Spleen (tissue), 13 donors: ENCODE measurements at places on chromosomes 2 and 18. TPM values are rescaled to one million over a fixed set of nuclear protein-coding genes. Genes with fewer than 3 reads are reported as not detected.

DNA sequence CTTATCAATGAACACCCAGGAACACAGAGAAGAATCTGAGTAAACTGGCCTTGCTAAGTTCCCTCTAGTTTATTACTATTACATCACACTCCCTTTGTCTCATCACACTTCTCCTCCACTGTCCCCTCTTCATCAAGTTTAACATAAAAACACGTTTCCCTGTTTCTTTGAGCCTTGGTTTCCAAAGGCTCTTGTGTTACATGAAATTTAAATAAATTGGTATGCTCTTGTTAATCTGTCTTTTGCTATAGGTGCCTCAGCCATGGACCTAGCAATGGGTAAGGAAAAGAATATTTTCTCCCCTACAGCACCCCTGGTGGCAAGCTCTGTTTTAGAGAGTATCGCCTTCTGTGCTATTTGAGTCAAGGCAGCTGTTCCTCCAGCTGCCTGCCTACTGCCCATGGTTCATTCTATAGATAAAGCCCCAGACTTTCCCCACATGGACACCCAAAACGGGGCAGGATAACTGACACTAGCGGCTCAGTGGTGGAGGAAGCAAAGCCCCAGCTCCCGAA lies 31.8 kb downstream of the TGIF1 start:
- no peak for DNase-seq
- no peaks in the 10 kb centered on the region for H3K27me3 ChIP-seq
- H3K4me3 ChIP-seq = no peak overlapping the region
- no peaks in the 10 kb centered on the region for H3K36me3 ChIP-seq

- DNase-seq = no peak
- no peak overlapping the region for H3K27ac ChIP-seq
- H3K4me1 ChIP-seq = no peaks in the 10 kb centered on the region
- no peaks in the 10 kb centered on the region for H3K36me3 ChIP-seq
- peaks cover 31% of the 10 kb centered on the region for H3K27me3 ChIP-seq
Measured at GRCh38 chr2:170830166-170830565, 13.5 kb downstream of the GAD1 start.

DNA sequence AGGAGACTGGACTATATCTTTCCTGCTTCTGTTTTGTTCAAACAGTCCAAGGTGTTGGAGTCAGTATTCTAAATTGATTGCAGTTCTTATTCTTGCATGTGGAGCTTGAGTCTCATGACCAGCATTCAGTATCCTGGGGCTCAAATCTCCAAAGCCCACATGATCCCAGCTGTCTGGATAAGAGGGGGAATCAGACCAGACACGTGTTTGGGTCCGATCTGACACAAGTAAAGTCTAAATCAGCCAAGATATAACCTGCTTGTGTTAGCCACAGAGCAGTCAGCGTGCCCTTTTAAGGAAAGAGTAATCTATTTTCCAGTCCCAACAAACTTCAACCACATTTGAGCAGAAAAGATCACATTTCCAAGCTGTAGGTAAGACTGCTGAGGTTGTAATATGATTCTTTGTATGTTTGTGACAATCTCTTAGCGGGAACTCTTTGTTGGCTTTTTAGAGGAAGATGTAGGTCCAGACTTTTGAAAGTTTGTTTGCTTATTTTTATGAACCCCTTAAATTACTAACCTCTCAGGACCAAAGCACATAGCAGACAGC lies 334.6 kb downstream of the SLC4A3 start:
- H3K4me1 ChIP-seq = no peaks in the 10 kb centered on the region
- no peaks in the 10 kb centered on the region for H3K27me3 ChIP-seq
- no peak overlapping the region for H3K4me3 ChIP-seq
- H3K36me3 ChIP-seq = no peaks in the 10 kb centered on the region

DNA sequence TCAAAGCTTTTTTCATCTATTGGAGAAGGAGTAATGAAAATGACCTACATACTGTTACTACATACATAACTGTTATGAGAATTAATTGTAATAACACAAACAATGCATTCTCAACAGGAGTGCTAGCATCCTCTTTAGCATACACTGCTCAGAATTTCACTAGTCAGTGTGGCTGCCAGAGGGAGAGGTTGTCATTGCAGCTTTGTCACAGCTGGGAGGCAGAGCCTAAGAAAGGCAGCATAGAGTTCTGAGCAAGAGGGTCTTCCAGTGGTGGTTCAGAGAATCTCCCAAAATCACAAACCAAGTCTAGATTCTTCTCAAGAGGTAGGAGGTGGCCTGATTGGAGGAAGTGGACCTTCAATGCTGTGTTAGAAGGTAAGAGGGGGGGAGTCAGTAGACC lies 286.7 kb upstream of the CYRIA start:
- no peaks in the 10 kb centered on the region for H3K27me3 ChIP-seq
- no peak overlapping the region for H3K4me3 ChIP-seq
- no peak for DNase-seq
- H3K4me1 ChIP-seq = no peaks in the 10 kb centered on the region
- H3K36me3 ChIP-seq = no peaks in the 10 kb centered on the region
- H3K27ac ChIP-seq = no peak overlapping the region

DNA sequence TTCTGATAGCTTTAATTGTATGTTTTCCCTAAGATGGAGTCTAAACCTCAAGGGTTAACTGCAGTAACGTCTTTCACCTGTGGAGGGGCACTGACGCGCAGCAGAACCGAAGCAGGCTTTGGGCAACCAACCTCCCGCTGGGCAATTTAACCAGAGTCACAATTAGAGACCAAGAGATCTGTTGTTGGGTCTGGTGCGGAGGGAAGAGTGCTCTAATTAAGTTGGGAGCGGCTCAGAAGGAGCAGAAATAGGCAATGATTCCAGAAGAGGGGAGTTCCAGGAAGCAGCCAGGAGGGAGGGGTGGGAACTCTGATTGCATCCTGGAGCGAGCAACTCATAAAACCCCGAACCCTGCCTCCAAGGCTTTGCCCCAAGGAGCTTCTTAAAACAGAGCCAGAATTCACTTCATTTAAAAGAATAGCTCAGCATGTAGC lies 245.8 kb downstream of the PAX3 start:
- no peak overlapping the region for H3K27ac ChIP-seq
- no peaks in the 10 kb centered on the region for H3K36me3 ChIP-seq
- H3K27me3 ChIP-seq = peaks cover 21% of the 10 kb centered on the region

GRCh38 chr18:49161627-49162026 lies 210.9 kb upstream of the SMAD7 start:
- no peaks in the 10 kb centered on the region for H3K36me3 ChIP-seq
- H3K27ac ChIP-seq = no peak overlapping the region
- H3K27me3 ChIP-seq = no peaks in the 10 kb centered on the region
- no peaks in the 10 kb centered on the region for H3K4me1 ChIP-seq

GRCh38 chr2:52113338-52113737 lies 1081.4 kb upstream of the NRXN1 start:
- H3K4me1 ChIP-seq = no peaks in the 10 kb centered on the region
- no peak for DNase-seq
- H3K27me3 ChIP-seq = no peaks in the 10 kb centered on the region
- no peak overlapping the region for H3K27ac ChIP-seq
- H3K36me3 ChIP-seq = no peaks in the 10 kb centered on the region

GRCh38 chr2:237732790-237733381 lies 65.7 kb upstream of the RBM44 start:
- H3K27me3 ChIP-seq = no peaks in the 10 kb centered on the region
- H3K4me1 ChIP-seq = peaks cover 48% of the 10 kb centered on the region
- H3K27ac ChIP-seq = peak overlapping the region; percentile 73
- no peak overlapping the region for H3K4me3 ChIP-seq
- no peaks in the 10 kb centered on the region for H3K36me3 ChIP-seq
- DNase-seq = no peak

DNA sequence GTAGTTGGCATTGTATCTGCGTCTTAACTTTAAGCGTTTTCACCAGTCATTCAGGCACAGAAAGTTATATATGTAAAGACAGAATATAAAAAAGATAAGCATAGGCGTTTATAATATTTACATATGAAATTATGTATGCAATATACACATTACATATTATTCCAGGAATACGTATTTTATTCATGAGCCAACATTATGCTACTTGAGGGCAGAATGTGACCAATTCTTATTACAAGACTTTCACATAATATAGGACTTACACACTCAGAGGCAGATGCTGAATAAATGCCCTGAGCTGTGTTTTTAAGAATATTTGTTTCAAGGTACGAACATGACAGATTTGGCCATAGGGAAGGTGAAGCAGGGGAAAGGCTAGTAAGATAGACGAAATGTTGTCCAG lies 874.7 kb downstream of the NRXN1 start:
- H3K36me3 ChIP-seq = no peaks in the 10 kb centered on the region
- DNase-seq = no peak
- no peaks in the 10 kb centered on the region for H3K4me1 ChIP-seq
- no peak overlapping the region for H3K27ac ChIP-seq
- H3K27me3 ChIP-seq = no peaks in the 10 kb centered on the region

GRCh38 chr18:9831036-9831722 lies 54.6 kb upstream of the TXNDC2 start:
- H3K4me1 ChIP-seq = peaks cover 29% of the 10 kb centered on the region
- H3K36me3 ChIP-seq = peaks cover 30% of the 10 kb centered on the region
- no peak overlapping the region for H3K4me3 ChIP-seq
- no peak overlapping the region for H3K27ac ChIP-seq

- no peaks in the 10 kb centered on the region for H3K36me3 ChIP-seq
- H3K4me1 ChIP-seq = no peaks in the 10 kb centered on the region
- DNase-seq = no peak
- H3K4me3 ChIP-seq = no peak overlapping the region
Measured at GRCh38 chr18:36758623-36759022, 70.2 kb downstream of the TPGS2 start.

GRCh38 chr2:8121826-8122513 lies 559.9 kb upstream of the ID2 start:
- no peaks in the 10 kb centered on the region for H3K4me1 ChIP-seq
- H3K27me3 ChIP-seq = no peaks in the 10 kb centered on the region
- no peak overlapping the region for H3K4me3 ChIP-seq
- no peak for DNase-seq

DNA sequence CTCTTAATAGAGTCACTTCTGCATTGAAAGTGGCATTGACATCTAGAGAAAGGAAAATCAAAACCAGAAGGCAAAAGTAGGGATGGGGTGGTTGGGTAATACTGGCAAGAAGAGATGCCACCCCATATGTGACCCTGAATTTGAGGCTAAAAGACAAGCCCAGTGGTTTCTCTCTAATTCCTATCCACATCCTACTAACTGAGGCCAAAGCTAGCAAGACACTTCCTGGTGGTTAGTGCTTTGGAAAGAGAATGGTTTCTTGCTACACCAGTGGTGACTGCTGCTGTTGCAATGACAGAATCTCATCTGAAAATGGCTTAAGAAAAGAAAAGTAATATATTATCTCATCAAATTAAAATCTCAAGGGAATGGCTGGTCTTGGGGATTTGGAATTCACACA lies 640.6 kb downstream of the EPHA4 start:
- no peak overlapping the region for H3K27ac ChIP-seq
- no peaks in the 10 kb centered on the region for H3K36me3 ChIP-seq
- H3K4me3 ChIP-seq = no peak overlapping the region
- no peaks in the 10 kb centered on the region for H3K4me1 ChIP-seq
- no peaks in the 10 kb centered on the region for H3K27me3 ChIP-seq

GRCh38 chr2:62874881-62875383 lies 169.4 kb downstream of the EHBP1 start:
- H3K4me3 ChIP-seq = no peak overlapping the region
- peak; percentile 59 for DNase-seq
- H3K27me3 ChIP-seq = no peaks in the 10 kb centered on the region
- H3K36me3 ChIP-seq = peaks cover 27% of the 10 kb centered on the region
- no peaks in the 10 kb centered on the region for H3K4me1 ChIP-seq
- no peak overlapping the region for H3K27ac ChIP-seq

DNA sequence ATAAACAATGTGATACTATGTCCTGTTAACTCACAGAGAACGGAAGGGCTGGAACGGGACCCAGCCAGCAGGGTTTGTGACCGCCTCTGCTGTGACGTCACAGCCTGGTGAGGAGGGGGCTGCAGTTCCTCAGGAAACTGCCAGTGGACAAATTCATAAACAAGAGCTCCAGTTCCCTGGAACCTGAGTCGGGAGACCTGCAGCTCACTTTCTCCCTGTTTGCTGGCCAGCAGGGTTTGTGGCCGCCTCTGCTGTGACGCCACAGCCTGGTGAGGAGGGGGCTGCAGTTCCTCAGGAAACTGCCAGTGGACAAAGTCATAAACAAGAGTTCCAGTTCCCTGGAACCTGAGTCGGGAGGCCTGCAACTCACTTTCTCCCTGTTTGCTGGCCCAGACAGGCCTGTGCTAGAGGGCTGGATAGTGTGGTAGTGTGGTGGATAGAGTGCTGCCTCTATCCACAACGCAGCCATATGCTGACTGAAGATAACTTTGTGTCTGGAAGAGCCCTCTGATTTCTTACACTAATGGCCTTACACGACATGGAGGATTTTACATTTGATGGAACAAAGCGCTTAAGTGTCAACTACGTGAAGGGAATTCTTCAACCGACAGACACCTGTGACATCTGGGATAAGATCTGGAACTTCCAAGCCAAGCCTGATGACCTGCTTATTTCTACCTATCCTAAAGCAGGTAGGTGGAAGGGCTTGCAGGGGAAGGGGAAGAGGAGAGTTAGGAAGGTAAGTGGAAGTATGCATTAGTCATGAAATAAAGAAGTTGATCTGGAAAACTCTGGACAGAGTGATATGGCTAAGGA lies at the start of gene SULT1C4:
SULT1C4 (plus strand) TSS at position 140 of the 816 bp plus-strand sequence; CDS start at position 524, 384 bp downstream.
- no peaks in the 10 kb centered on the region for H3K4me1 ChIP-seq
- no peaks in the 10 kb centered on the region for H3K36me3 ChIP-seq
- H3K4me3 ChIP-seq = peak within 1 kb of the TSS; percentile 6
- no peaks in the 10 kb centered on the region for H3K27me3 ChIP-seq
- peak; percentile 72 for DNase-seq
- no peak within 1 kb of the TSS for H3K27ac ChIP-seq

DNA sequence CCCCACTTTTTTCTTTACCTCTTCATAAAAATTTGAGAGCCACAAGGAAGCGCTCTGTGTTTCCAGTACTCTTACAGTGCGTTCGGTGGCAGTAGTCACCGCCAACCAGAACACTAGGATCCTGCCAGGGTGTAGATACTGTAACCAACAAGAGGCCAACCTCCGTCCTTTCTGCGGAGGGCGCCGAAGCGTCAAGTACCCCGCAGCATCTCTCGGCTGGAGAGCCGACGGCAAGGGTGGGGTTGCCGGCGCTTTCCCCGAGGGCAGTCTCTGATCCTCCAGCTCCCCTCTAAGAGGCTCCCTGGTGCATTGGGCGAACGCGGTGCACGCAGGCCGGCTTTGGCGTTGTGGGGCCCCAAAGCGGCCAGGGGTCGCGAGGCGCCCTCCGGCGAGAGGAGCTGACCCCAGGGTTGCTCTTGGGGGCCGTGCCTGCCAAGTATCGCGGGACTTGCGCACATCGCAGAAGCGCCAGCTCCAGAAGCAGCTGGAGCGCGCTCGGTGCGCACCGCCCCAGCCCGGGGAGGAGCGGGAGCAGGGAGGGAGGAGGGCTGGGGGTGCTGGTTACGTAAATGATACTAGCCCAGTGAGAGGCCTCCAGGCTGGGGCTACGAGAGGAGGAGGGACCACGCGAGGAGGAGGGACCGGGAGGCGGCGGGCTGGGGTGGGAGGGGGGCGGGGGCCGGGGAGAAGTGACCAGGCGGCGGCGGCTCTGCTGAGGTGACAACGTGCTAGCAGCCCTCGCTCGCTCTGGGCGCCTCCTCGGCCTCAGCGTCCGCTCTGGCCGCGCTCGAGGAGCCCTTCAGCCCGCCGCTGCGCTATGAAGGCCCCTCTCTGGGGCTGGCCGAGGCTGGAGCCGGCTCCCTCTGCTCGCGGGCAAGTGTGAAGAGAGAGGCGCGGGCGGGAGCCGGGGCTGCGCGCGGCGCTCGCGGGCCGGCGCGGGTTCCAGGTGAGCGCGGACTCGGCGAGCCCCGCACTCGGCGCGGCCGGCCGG lies at the start of gene GALNT13:
GALNT13 (plus strand) TSS at position 692 of the 991 bp plus-strand sequence.
- no peaks in the 10 kb centered on the region for H3K27me3 ChIP-seq
- H3K36me3 ChIP-seq = no peaks in the 10 kb centered on the region
- DNase-seq = peak; percentile 63
- no peak within 1 kb of the TSS for H3K27ac ChIP-seq

The EGR4 gene
- polyA plus RNA-seq = not detected

The NEU2 gene
- not detected for polyA plus RNA-seq

The KLHL30 gene
- 0.09 TPM for polyA plus RNA-seq

The COL4A3 gene
- polyA plus RNA-seq = 6.1 TPM

The CPO gene
- 0.10 TPM for polyA plus RNA-seq
